T-cell (primary cell): ENCODE measurements at places on chromosomes 11 and 22. TPM values are rescaled to one million over a fixed set of nuclear protein-coding genes. Genes with fewer than 3 reads are reported as not detected.

DNA sequence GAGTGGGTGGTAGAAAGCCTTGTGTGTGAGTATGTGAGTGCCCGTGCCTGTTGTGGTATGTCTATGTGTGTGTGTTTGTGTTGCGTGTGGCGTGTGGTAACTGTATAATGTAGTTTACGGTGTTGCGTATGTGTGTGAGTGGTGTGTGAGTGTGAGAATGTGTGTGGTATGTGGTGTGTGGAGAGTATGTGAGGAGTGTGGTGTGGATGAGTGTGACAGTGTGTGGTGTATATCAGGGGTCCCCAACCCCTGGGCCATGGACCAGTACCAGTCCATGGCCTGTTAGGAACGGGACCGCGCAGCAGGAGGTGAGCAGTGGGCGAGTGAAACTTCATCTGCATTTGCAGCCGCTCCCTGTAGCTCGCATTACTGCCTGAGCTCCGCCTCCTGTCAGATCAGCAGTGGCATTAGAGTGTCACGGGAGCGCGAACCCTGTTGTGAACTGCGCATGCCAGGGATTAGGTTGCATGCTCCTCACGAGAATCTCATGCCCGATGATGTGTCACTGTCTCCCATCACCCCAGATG lies 5.7 kb downstream of the UPK3A start:
- H3K36me3 ChIP-seq: no peaks in the 10 kb centered on the region
- no peak overlapping the region for H3K4me3 ChIP-seq
- H3K27ac ChIP-seq: no peak overlapping the region
- DNase-seq: no peak
- no peaks in the 10 kb centered on the region for H3K27me3 ChIP-seq

C11orf16 gene
- not detected for total RNA-seq

GRCh38 chr11:12901272-12901671 lies 107.8 kb upstream of the RASSF10 start:
- no peak overlapping the region for H3K27ac ChIP-seq
- H3K36me3 ChIP-seq: no peaks in the 10 kb centered on the region
- no peaks in the 10 kb centered on the region for H3K27me3 ChIP-seq
- no peaks in the 10 kb centered on the region for H3K4me1 ChIP-seq

MS4A6E gene
- not detected for total RNA-seq

- peaks cover 14% of the 10 kb centered on the region for H3K4me1 ChIP-seq
- H3K36me3 ChIP-seq: no peaks in the 10 kb centered on the region
- H3K27me3 ChIP-seq: no peaks in the 10 kb centered on the region
- H3K4me3 ChIP-seq: no peak overlapping the region
Measured at GRCh38 chr11:66332371-66333219, 3.6 kb downstream of the RIN1 start.

TEAD1 gene
- total RNA-seq: 0.72 TPM

DNA sequence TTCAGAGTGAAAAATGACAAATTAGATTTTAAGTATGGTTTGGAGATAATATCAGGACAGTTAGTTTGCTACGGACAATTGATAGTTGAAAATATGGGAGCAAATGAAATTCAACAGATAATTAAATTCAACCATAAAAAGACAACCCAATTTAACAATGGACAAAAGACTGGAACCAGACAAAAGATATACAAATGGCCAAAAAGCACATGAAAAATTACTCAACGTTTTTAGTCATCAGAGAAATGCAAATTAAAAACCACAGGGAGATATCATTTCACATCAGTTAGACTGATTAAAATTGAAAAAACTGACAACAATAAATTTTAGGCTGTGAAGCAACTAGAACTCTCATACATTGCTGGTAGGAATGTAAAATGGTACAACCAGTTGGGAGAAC lies 27.2 kb downstream of the SIK2 start:
- peaks cover 4% of the 10 kb centered on the region for H3K4me1 ChIP-seq
- H3K27me3 ChIP-seq: no peaks in the 10 kb centered on the region
- no peak overlapping the region for H3K4me3 ChIP-seq
- DNase-seq: no peak
- no peak overlapping the region for H3K27ac ChIP-seq
- H3K36me3 ChIP-seq: peaks cover 6% of the 10 kb centered on the region

DNA sequence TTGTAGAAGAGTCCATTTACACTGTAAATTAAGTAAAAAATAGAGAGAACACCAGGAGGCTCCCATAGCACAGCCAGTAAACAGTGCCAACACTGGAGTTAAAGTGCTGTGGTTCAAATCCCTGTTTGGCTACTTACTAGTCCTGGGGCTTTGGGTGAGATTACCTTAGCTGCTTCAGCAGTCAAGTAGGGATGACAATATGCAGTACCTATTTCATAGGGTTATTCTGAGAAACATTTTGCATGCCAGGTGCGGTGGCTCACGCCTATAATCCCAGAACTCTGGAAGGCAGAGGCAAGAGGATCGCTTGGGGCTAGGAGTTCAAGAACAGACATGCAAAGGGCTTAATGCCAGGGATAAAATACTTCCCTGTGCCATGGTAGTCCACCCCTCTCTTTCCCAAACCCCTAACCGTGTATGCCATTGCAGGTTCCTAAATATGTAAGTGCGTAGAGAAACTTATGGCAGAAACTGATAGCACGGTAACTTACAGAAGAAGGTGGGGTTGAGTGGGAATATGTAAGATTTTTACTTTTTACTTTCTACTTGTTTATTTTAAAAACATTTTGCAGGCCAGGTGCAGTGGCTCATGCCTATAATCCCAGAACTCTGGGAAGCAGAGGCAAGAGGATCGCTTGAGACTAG lies 86.4 kb upstream of the PICALM start:
- H3K36me3 ChIP-seq: no peaks in the 10 kb centered on the region
- no peak overlapping the region for H3K27ac ChIP-seq
- DNase-seq: no peak
- H3K4me1 ChIP-seq: no peaks in the 10 kb centered on the region
- no peaks in the 10 kb centered on the region for H3K27me3 ChIP-seq

DNA sequence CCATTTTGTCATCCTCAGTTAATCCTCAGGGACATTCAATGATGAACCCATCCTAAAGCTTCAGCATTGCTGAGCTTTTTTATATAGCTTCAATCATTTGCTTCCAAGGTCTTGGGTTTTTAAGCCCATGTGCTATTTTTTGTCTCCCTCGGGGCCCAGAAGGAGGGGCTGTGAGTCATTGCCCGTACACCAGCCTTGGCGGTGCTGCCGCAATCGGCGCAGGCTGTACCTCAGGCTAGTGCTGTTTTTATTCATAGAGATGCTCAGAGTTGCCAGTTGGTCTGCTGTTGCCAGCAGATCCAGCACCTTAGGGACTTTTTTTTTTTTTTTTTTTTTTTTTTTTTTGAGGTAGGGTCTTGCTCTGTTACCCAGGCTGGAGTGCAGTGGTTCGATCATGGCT lies 35.5 kb downstream of the ACO2 start:
- H3K4me3 ChIP-seq: no peak overlapping the region
- H3K27ac ChIP-seq: no peak overlapping the region
- no peaks in the 10 kb centered on the region for H3K27me3 ChIP-seq
- no peak for DNase-seq

- peak within 1 kb of the TSS; percentile 93 for H3K4me3 ChIP-seq
- peak; percentile 82 for DNase-seq
- peak within 1 kb of the TSS; percentile 86 for H3K27ac ChIP-seq
- H3K4me1 ChIP-seq: peaks cover 18% of the 10 kb centered on the region
- H3K27me3 ChIP-seq: peaks cover 8% of the 10 kb centered on the region
Measured at GRCh38 chr11:4393209-4393857, at the start of gene TRIM21. TSS of gene TRIM21 (minus strand) at chr11:4393702. CDS start at chr11:4390409, 3,293 bp downstream.

- H3K4me1 ChIP-seq: no peaks in the 10 kb centered on the region
- no peaks in the 10 kb centered on the region for H3K36me3 ChIP-seq
- H3K27ac ChIP-seq: no peak overlapping the region
- no peak overlapping the region for H3K4me3 ChIP-seq
- no peak for DNase-seq
Measured at GRCh38 chr11:119750056-119750455, 21.1 kb upstream of the NECTIN1 start.

- H3K27ac ChIP-seq: no peak overlapping the region
- no peak for DNase-seq
- H3K36me3 ChIP-seq: no peaks in the 10 kb centered on the region
- H3K4me1 ChIP-seq: no peaks in the 10 kb centered on the region
- no peaks in the 10 kb centered on the region for H3K27me3 ChIP-seq
Measured at GRCh38 chr11:21346361-21346760, 677.0 kb downstream of the NELL1 start.

DNA sequence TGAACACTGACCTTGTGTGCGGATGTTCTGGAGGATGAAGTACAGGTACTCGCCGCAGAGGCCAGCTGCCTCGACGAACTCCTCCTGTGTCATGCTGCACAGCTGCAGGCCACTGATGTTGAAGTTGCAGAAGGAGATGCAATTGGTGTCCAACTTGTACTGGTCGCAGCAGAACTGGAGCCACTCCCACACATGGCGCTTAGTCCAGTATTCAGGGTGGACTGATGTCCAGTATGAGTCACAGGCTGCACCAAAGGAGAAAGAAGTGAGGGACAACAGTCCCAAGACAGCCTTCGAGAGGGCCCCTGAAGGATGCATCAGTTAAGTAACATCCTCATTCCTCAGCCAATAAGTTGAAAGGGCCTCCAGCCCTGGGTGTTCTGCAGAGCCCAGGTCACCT lies 20.1 kb downstream of the ELF5 start:
- no peaks in the 10 kb centered on the region for H3K27me3 ChIP-seq
- no peak for DNase-seq
- H3K27ac ChIP-seq: no peak overlapping the region
- H3K4me1 ChIP-seq: no peaks in the 10 kb centered on the region
- no peak overlapping the region for H3K4me3 ChIP-seq

SLC22A25 gene
- not detected for total RNA-seq
